ENCODE measurements at places on chromosomes 7 and 10. TPM values are rescaled to one million over a fixed set of nuclear protein-coding genes. Genes with fewer than 3 reads are reported as not detected.

GRCh38 chr10:50992356-50992901 is 81.9 kb upstream of the PRKG1 start:
- DNase-seq: no peak

- DNase-seq: no peak
Measured at GRCh38 chr7:57653262-57653830, 203.4 kb downstream of the ZNF716 start.

DNA sequence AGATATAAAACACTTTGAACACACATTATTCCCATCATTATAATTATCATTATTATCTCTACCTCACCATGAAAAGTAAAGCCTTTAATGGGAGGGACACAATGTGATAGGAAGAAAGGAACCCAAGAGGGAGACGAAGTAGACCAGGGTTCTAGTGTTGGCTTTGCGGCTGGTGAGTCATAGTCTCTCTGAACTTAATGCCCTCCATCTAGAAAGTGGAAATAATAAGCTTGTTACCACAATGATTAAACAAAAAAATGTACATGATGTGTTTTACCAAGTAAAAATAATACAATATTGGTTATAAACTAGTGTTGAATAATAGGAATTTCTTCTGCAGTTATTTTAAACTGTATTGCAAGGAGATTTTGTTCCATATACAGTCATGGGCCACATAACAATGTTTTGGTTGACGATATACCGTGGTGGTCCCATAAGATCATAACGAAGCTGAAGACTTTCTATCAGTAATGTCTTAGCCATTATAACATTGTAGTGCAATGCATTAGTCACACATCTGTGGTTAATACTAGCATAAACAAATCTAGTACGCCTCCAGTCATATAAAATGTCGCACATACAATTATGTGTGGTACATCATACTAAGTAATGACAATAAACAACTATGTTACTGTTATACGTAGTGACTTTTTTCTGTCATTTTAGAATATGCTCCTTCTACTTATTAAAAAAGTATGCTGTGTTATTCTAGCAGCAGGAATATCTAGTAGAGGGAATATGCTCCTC is 450.6 kb upstream of the SORCS1 start:
- DNase-seq: no peak

- DNase-seq: no peak
Measured at GRCh38 chr10:43863859-43864591, 215.3 kb upstream of the ZNF32 start.

DNA sequence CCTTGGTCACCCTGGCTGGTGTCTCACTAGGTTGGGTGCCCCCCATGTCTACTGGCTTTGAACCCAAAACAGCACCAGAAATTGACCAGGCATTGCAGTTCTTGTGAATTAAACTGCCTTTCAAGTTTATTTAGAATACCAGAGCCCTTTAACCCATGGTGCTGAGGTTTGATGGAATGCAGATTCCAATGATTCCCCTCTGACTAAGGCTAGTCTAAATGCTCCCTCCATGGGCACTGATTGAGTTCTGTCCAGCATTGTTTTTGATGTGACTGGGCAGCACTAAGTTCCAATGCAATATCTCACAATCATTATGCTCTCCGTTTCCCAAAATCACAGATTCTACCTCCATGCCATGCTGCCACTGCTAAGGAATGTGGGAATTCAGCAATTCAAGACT is 1047.4 kb upstream of the LRRN3 start:
- DNase-seq: no peak

DNA sequence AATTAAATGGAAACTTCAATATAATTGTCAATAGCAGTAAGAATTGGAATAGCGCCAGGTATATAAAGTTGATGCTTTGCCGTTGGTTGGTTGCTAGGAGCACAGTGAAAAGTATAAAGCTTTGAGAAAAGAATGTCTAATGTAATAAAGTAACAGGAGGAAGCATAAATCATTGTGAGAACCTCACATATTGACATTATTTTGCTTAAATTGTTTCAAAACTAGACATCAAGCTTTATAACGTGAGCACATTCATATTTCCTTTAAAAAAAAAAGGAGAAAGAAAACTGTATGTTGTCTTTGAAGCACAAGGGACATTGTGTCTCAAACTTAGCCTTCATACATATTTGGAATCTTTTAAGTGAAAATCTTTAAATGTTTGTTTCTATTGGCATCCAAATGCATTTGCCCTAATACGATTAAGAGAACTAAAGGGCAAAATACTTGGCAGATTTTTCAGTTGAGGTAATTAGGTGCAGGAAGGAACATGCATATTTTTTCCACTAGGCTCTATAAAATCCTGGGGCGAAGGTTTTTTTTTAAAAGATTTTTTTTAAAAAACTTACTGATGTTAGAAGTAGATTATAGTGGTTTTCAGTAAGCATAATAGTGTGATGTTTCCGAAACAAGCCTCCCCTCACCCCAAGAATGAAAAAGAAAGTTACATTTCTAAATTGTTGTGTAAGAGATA is 92.4 kb downstream of the ARID5B start:
- DNase-seq: no peak

The FLNC gene
- 84.1 TPM for total RNA-seq

The SH2D4B gene
- total RNA-seq: not detected

GRCh38 chr7:114466917-114467316 is 52.3 kb downstream of the FOXP2 start:
- DNase-seq: no peak

The GSDME gene
- 22.4 TPM for total RNA-seq

The TES gene
- 74.3 TPM for total RNA-seq

DNA sequence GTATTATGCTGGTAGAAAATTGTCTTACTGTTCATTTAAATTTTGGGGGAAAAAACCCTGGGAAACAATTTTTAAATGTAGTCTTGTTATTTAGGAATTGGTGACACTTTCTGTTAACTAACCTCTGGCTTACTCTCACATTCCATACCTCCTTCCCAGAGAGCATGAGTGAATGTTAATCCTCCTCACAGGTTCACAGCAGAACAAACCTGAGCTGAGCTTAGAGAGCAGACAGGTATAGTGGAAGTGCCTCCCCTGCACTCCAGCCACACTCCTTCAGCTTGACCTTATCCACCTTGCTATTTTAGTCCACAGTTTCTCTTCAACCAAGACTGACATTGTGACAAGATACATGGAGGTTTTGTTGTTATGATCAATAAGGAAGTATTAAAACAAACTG is 235.9 kb downstream of the FOXP2 start:
- DNase-seq: no peak

GRCh38 chr10:71727738-71728737 is 8.5 kb upstream of the C10orf105 start:
- peak; percentile 88 for DNase-seq
